Fibroblast of skin of right quadriceps (primary cell): ENCODE measurements at places on chromosomes 1 and 21.
A peak's percentile ranks its signal among the peaks of the same experiment; 100 is the strongest.

DNA sequence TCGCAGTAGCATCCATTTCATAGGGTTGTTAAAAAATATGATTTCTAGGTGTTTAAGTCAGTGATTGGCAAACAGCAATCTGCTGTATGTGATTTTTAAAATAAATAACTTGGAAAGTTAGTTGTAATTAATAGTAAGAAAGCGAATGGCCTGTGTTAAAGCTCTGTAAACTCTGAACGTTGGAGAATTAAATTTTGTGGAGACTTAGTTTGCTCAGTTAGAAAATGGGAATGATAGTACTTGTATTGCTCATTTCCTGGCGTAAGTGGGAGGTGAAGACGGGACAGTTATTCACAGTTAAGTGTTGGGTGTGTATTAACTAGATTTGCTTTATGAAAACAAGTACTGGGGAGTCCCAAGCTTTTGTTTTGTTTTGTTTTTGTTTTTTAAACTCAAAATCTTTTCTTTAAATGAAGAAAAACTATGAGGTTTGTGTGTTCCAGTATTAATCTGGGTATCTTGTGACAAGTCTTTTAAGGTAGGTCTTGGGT, 995 bp downstream of the CACYBP start:
- no peak for DNase-seq

DNA sequence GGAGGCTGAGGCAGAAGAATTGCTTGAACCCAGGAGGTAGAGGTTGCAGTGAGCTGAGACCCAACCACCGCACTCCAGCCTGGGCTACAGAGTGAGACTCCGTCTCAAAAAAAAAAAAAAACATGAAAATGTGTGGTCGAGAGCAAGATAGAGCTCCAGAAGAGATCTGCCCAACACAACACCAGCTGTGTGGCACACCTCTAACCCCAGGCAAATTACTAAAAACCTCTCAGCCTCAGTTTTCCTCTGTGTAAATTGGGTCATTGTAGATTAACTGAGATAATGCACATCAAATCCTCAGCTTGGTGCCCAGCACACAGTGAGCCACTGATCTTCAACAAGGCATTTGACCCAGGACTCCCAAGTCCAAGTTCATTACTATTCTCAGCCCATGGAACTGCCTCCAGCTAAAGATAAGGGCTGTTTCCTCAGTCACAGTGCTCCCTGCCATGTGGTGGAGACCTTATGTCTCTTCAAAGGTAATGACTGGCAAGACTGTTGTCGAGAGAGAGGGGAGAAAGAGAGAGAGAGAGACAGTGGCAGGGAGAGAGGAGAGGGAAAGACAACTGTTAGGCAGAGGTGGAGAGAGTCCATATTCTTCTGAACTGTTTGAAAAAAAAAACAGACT, 58.1 kb downstream of the PTP4A2 start:
- no peak for DNase-seq

- DNase-seq: no peak
These were observed 308.0 kb downstream of the RRAGC start for GRCh38 chr1:38551318-38552307.

DNA sequence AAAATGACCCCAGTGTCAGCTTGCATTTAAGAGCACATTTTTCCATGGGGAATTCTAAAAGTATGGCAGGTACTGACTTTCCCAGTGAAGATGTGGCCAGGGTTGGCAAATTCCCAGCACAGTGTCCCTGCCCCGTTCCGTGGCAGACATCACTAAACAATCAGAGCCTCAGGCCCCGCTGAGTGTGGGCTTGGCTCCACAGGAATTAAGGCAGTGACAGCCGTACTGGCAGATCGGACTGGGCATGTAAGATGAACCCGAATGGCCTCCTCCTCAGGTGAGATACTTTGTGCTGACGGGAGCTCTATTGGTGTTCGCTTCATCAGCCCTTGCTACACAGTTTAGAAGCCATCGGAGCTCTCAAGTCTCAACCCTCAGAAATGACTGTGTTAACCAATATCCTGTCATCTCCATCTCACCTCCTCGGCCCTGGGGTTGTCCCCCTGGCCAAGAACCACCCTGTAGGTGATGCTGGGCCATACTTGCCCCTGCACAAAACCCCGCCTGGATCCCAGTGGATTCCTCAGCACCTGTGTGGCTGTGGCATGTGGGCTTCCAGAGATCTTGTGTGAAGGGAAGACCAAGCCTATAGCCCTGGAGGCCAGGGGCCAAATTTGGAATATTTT, 29.0 kb upstream of the ABCG1 start:
- DNase-seq: no peak

DNA sequence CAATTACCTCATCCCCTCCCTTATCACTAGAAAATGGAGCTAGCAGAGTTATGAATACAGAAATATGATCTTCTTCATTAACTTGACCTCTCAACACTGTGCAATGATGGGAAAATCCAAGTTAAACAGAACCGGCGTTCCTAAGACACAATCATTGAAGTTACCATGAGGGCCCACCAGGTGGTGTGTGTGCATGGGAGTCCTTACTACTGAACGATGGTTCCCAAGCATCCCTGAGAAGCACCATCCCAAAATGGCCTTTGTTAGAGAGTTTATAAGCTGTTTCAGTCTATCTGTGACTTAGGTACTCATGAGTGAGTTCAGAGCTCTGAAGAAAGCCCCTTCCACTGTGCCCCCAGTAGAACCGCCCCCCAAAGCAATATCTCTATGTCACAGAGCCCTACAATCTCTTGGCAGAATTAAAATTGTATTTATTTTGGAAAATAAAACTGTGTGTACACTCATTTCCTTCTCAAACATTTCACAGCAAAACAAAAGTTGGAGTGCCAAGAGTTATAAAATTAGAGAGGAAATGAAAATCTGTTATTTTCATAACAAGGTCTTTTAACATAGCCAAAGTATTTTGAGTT, 56.8 kb downstream of the PLD5 start:
- DNase-seq: peak; percentile 34

DNA sequence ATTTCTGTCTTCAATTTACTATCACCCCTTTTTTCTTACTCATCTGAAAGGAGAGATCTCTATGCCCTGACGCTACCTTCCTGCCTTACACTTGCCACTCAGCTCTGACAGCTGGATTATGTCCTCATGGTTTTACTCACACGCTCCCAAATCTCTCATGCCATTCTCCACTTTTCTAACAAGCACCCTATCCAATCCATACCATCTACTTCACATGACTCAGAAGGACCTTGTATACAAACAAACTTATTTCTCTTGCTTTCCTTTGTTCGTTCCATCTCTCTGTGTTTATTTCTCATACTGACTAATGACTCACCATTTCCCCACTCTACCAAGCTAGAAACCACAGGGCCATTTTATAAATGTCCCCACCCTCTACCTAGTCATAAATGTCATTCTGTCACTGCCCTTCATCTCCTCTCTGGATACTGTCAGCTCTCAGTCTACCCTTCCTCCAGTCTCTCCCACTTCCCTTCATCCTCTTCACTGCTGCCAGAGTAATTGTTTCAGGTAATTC, 87.3 kb downstream of the USP24 start:
- DNase-seq: peak; percentile 2

DNA sequence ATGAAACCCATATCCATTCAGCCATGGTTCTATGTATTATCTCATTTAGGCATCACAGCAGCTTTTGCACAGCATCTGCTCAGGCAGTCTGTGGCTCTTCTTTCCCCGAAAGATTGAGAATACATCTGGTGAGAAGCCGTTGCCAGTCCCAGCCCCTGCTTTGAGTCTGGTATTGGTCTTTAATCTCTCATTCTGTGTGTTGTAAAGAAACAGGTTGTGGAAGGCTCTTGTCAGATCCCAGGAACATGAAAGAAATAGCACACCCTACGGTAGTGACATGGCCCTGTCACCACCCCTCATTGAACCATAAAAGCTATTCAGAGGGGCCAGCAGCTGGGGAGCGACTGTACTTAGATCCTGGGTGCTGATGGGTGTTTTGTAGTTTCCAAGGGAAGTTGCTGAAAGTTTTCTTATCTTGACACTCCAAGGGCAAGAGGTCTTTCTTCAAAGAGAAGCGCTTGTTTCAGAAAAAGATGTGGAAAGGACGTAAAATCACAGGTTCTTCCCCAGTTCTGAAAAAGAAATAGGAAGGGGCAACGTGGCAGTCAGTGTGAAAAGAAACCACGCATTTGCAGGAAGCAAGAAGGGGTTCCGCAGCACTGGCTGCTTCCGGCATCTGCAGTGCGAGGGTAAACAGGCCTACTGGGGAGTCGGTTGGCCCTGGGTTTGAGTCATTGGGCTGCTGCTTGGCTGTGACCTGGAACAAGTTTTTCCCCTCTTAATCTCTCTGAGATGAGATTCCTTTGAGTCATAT, 145.0 kb downstream of the DHRS3 start:
- DNase-seq: peak; percentile 50

DNA sequence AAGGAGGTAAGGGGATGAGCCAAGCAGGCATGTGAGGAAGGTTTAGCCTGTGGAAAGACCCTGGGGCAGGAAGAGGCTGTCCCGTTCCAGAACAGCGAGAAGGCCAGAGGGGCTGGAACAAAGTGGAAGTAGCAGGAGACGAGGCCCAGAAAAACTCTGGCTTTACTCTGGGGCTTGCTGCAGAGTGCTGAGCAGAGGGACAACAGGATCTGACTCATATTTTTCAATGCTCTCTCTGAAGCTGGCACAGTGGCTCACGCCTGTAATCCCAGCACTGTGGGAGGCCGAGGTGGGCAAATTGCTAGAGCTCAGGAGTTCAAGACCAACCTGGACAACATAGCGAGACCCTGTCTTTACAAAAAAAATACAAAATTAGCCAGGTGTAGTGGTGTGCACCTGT, 52.4 kb upstream of the PAX7 start:
- DNase-seq: no peak

- peak; percentile 11 for DNase-seq
These were observed 31.4 kb upstream of the OLIG2 start for GRCh38 chr21:32994305-32994704.

- peak; percentile 48 for DNase-seq
These were observed 1.5 kb downstream of the UBE2G2 start for GRCh38 chr21:44800103-44800502.

DNA sequence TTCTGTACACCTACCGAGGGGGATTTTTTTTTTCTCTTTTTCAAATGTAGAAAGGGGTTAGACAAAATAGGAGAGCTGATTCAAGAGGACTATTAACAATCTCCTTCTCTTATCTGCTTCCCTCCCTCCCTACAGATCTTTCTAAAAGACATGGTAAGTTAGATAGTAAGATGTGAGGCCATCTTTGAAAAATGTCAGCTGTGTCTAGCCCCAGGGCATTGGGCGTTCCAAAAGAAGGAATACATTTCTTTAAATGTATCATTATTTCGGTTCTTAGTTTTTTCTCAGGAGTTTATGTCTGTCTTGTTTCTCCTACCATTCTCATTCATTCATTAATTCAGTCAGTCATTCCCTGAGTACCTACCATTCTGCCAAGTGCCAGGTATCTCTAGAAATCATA, 27.2 kb downstream of the BCL9 start:
- DNase-seq: no peak

DNA sequence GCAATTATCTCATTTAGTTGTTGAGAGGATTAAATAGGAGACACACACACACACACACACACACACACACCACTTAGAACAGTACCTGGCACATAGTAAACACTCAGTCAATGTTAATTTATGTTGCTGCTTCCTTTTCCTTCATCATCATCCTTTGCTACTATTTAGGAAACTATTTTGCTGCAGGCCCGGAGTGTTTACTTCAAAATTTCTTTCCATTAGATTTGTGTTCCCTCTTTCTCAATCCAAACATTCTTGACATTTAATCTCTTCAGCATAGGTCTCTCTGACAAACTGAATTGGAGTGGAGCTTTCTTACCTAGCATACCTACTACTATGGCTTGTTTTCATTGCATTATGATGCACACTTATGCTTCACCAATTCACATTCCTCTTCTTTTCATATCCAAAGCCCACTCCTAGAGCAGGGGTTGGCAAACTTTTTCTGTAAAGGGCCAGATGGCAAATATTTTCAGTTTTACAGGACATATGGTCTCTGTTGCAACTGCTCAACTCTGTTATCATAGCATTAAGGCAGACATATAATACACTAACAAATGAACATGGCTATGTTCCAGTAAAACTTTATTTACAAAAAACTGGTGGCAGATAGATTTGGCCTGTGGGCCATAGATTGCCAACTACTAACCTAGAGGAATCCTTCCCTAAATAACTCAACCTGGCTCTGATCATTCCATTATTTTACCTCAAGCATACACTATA, 49.5 kb downstream of the SCMH1 start:
- no peak for DNase-seq

GRCh38 chr1:35881850-35882273, 1.1 kb upstream of the AGO1 start:
- no peak for DNase-seq

- DNase-seq: peak; percentile 46
These were observed 53.8 kb downstream of the PLPP3 start for GRCh38 chr1:56525489-56526041.

DNA sequence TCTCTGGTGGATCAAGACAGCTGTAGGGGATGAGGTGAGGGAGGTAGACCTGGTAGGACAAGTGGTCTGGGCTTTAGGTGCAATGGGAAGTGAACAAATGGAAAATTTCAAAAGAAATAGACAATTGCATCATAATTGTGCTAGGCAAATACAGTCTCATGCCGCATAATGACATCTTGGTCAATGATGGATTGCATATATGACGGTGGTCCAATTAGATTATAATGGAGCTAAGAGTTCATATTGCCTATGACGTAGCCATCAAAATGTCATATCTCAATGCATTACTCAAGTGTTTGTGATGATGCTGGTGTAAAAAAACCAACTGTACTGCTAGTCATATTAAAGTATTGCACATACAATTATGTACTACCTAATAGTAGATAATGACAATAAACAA, 19.0 kb downstream of the KCNK2 start:
- DNase-seq: no peak

DNA sequence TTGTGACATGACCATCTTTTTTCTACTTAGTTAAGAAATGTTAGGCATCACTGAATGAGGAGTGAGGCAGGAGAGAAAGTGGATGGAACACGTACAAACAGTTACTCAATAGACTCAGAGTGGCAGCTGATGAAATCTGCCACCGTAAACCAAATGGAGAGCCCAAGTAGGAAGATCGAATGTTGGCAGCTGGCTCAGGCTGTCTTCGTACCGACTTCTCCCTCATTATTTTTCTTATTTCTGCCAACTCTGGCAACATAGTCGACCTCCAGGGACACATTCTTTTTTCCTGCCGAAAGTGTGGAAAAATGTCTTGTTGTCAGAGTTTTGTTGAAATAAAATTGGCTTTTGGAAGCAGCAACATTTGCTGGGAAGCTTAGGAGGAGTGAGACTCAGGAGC, 143.3 kb downstream of the GREM2 start:
- no peak for DNase-seq

DNA sequence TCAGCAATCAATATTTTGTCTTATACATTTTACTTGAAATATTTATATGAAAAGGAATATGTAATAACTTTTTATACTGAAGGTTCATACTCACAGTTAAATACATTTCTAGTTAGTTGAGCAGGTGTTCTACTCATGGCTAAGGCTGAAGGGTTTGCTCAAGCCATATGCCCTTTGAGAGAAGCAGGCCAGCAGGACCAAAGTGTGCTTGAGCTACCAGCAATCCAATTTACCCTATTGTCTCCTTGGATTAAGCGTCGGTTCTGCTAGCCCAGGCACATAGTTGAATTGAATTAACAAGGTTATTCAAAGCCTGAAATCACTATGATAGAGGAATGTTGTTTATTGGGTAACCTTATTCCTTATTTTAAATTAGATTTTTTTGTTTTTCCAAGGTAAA, 151.5 kb upstream of the BACE2 start:
- no peak for DNase-seq

GRCh38 chr21:41972511-41973205, 18.8 kb upstream of the C2CD2 start:
- DNase-seq: no peak

GRCh38 chr1:48771561-48771960, 5.1 kb downstream of the BEND5 start:
- DNase-seq: no peak
